AG09309 (cell line): ENCODE measurements at places on chromosomes 3 and 15.

- DNase-seq, result no peak
Observed at GRCh38 chr15:25862472-25863110, 536 bp downstream of the ATP10A start.

- no peak for DNase-seq
Observed at GRCh38 chr3:13714251-13714916, 165.5 kb downstream of the FBLN2 start.

- DNase-seq, result no peak
Observed at GRCh38 chr15:53106505-53107286, 316.6 kb upstream of the ONECUT1 start.

DNA sequence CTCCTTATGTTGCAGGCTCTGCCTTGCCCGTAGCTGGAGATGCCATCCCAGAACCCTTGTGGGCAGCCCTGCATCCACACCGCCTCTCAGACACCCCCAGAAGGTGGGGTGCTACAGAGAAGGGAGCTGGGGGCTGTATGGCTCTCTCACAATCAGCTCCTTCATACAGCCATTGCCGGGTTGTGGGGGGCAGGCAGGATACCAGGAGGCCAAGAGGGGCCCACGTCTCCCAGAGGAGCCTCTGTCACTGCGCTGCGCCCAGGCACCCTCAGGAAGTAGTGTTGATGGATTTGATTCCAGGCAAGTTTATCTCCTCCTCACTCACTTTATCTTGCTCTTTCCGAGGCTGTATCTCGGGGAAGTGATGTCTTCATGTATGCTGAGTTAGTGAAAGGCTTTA lies 171.6 kb downstream of the CHDH start:
- no peak for DNase-seq

DNA sequence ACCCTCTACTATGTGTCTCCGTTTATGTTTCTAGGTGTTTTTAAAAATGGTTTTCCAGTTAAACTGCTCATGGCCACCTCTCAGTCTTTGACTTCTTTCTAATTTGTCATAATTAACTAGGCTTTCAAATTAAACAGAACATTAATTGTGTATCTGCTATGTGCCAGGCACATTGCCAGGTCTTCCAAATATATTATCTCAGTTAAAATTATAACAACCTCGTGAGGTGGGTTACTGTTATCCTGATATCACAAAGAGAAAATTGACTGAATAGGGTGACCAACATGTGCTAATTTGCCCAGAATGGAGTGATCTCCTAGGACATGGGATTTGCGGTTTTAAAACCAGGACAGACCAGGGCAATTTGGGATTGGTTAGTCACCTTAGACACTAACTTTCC lies 222.4 kb upstream of the TLE3 start:
- no peak for DNase-seq

DNA sequence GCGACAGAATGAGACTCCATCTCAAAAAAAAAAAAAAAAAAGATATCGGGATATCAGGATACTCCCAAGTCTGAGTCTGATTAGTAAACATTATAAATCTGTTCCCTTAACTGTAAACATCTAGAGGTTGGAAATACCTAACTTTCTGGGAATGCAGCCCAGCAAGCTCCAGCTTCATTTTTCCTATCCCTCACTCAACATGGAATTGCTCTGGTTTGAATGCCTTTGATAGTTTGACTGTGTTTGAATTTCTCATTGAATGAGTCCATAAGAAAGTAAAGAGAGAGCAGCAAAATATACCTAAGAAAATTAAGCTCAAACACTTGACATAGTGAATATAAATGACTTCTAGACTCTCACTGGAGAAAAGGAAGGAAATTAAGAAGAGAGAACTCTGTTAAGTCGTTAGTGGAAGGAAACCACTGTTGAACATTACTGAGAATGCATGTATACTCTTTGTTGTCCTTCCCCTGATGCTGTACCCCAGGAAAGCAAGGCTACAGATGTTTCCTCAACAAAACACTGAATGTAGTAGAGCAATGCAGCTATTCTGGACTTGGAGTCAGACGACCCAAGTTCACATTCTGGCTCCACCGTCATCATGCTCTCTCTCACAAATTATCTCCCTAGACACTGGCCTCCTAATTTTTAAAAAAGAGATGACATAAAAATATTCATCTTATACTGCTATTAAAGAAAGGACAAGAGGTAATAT lies 62.4 kb downstream of the CD200 start:
- no peak for DNase-seq

GRCh38 chr3:106281221-106281620 lies 412.4 kb upstream of the CBLB start:
- DNase-seq, result no peak

DNA sequence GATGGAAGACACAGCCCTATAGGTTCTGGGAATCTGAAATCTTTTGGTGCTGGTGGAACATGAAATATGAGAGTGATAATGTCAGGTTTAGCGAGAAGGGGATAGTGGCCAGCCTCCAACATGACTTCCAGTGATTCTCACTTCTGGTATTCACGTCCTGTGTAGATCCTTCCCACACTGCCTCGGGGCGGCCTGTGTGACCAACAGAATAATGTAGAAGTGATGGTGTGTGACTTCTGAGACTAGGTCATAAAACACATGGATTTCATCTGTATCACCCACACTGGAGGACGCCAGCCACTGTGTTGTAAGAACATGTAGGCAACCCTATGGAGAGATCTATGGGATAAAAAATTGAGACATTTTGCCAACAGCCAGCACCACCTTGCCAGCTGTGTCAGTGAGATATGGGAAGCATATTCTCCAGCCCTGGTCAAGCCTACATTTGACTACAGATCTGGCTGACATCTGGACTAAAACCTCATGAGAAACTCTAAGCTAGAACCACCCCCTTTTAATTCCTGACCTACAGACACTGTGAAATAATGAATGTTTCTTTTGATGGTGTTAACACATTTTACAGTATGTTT lies 25.5 kb upstream of the NUDT16 start:
- peak; percentile 20 for DNase-seq

DNA sequence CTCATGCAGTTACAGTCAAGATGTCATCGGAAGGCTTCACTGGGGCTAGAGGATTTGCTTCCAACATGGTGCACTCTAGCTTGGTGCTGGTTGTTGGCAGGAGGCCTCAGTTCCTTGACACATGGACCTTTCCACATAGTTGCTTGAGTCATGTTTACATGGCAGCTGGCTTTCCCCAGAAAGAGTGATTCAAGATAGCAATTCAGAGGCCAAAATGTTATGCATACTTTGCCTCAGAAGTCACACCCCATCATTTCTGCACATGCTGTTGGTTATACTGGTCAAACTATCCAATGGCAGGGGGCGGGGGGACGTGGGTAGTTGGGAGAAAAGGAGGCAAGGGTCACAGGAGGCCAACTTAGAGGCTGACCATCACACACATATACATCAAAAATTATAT lies 58.7 kb downstream of the FOXB1 start:
- DNase-seq, result no peak
